Activated B cell treated with CpG ODN at 0.5 μM for 24 hours (primary cell): ENCODE measurements at places on chromosomes 12 and 14. TPM values are rescaled to one million over a fixed set of nuclear protein-coding genes. Genes with fewer than 3 reads are reported as not detected.

PTPRB gene
- not detected in 2 replicates for total RNA-seq

DNA sequence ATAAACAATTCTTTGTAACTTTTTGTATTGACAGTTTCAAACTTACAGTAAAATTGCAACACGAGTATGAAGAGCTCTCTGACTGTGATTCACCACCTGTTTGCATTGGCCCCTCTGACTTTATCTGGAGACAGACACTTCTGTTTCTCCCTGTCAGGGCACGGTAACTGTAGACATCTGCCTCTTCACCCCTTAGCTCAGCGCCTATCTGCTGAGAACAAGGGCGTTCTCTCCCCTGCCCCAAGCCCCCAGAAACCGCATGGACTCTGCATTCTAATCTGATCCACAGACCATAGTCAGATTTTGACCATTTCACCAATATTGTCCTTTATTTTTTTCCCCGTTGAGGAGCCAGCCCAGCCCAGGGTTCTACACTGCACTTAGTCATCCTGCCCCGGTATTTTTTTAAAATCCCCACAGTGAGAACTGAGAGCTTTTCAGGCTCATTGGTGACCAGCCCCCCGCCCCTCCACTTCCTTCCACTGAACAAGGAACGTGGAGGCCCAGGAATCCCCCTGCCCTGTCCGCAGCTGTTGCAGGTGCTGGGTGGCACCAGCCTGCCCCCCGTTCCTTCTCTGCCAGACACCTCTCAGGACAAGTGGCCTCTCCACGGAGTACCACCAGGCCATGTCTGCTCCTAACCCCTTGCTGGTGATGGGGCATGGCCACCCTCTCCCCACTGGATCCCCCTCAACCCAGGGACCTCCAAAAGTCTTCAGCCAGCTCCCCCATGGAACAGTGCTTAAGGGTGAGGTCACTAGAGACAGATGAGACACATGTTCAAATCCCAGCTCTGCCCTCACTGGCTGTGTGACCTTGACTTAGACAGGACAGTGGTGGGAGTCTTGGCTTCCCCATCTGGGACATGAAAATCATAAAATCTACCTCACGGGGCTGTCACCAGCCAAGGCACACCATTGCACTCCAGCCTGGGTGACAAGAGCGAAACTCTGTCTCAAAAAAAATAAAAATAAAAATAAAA, 11.2 kb downstream of the RHOF start:
- no peaks in the 10 kb centered on the region for H3K27me3 ChIP-seq
- H3K36me3 ChIP-seq: peaks cover 67% of the 10 kb centered on the region
- H3K27ac ChIP-seq: peak overlapping the region; percentile 98
- H3K4me1 ChIP-seq: peaks cover 74% of the 10 kb centered on the region
- peak overlapping the region; percentile 84 for H3K4me3 ChIP-seq
- peak; percentile 61 for DNase-seq

- no peaks in the 10 kb centered on the region for H3K27me3 ChIP-seq
- peaks cover 14% of the 10 kb centered on the region for H3K4me1 ChIP-seq
- H3K4me3 ChIP-seq: peak overlapping the region; percentile 91
- H3K36me3 ChIP-seq: peaks cover 25% of the 10 kb centered on the region
- H3K27ac ChIP-seq: peak overlapping the region; percentile 37
These were observed 20.1 kb downstream of the STX2 start for GRCh38 chr12:130818635-130819576.

GRCh38 chr12:104109446-104110271, 28.4 kb downstream of the NFYB start:
- no peaks in the 10 kb centered on the region for H3K27me3 ChIP-seq
- no peak for DNase-seq
- peaks cover 9% of the 10 kb centered on the region for H3K4me1 ChIP-seq

- peak overlapping the region; percentile 89 for H3K27ac ChIP-seq
- peaks cover 13% of the 10 kb centered on the region for H3K27me3 ChIP-seq
- peak overlapping the region; percentile 89 for H3K4me3 ChIP-seq
- H3K36me3 ChIP-seq: no peaks in the 10 kb centered on the region
- H3K4me1 ChIP-seq: peaks cover 70% of the 10 kb centered on the region
These were observed 5.3 kb downstream of the ASB2 start for GRCh38 chr14:93970965-93971634.
